Stimulated activated CD4-positive, alpha-beta T cell treated with anti-CD3 and anti-CD28 coated beads, Interleukin-2, amount 100 ng/mL, for 4 hours (primary cell): ENCODE measurements at places on chromosomes 6 and 20.

- no peak for DNase-seq
Measured at GRCh38 chr20:38298768-38299288, 5.1 kb upstream of the BPI start.

- DNase-seq: no peak
Measured at GRCh38 chr6:139881728-139882211, 507.3 kb upstream of the CITED2 start.

DNA sequence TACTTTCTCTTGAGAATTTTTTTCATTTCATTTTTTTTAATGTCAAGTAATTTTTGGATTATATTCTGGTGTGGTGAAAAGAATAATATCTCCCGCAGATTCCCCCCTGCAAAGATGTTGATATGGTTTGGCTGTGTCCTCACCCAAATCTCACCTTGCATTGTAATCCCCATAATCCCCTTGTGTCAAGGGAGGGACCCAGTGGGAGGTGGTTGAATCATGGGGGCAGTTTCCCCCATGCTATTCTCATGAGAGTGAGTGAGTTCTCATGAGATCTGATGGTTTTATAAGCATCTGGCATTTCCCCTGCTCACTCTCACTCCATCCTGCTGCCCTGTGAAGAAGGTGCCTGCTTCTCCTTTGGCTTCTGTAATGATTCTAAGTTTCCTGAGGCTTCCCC lies 58.7 kb upstream of the PMEPA1 start:
- no peak for DNase-seq

GRCh38 chr6:63352544-63353285 lies 32.9 kb upstream of the LGSN start:
- no peak for DNase-seq

- no peak for DNase-seq
Measured at GRCh38 chr20:17816804-17817587, 117.2 kb downstream of the BANF2 start.

DNA sequence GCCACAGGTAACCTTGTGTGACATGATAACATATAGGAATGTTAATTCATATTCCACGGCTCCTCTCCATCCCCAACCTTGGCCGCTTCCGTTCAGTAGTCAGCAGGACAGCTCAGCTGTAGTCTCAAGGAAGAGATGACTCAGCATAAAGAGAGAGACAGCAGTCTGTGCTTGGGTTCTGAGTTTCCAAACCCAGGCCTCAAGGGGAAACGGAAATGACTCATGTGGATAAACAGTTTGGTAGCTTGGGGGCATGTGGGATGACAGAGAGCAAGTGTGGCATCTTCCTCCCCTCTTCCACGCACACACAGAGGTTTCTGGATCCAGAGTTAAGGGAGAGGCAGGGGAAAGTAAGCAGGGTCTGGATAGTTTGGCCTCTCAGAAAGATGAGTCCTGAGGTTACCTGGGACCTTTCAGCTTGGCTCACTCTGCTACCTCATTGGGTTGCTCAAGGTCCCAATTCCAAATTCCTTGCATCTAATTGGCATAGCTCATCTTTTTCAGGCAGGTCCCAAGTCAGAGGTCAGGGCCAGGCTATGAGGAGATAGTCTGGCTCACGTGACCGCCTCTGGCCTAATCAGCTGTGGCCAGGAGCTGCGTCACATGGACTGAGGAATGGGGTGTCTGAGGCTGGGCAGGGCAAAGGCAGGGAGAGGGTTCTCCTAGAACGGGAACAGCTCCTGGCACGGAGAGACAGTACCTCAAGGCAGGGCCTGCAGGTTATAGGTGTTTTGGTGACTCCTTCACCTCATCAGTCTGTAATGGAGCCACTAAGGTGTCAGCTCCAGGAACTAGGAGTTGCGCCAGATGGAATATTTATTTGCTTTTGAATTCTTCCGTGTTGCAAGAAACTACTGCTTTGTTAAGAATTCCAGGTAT lies 36.5 kb upstream of the MLN start:
- peak; percentile 29 for DNase-seq

GRCh38 chr6:25016014-25016720 lies 80.4 kb upstream of the RIPOR2 start:
- DNase-seq: no peak

DNA sequence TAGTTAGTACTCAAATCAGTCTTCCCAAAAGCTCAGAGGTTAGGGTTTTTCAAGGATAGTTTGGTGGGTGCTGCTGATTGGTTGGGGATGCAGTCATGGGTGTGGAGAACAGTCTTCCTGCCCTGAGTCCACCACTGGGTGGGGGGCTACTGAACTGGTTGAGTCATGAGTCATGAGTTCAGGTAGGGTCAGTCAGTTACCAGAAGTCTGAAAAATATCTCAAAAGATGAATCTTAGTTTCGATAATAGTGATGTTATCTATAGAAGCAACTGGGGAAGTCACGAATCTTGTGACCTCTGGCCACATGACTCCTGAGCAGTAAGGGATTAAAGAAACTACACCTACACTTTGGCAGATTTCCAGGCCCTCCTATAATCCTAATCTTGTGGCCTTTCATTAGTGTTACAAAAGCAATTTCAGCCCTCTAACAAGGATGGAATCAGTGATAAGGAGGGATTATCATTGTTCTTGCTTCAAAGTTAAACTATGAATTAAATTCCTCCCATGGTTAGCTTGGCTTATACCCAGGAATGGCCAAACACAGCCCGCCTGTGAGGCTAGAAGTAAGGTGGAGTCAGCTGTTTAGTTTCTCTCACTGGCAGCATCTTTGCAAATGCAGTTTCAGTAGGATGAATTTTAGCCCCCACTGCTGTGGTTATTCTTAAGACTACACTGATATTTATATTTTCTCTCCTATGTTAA lies 33.3 kb upstream of the NKAIN2 start:
- no peak for DNase-seq

DNA sequence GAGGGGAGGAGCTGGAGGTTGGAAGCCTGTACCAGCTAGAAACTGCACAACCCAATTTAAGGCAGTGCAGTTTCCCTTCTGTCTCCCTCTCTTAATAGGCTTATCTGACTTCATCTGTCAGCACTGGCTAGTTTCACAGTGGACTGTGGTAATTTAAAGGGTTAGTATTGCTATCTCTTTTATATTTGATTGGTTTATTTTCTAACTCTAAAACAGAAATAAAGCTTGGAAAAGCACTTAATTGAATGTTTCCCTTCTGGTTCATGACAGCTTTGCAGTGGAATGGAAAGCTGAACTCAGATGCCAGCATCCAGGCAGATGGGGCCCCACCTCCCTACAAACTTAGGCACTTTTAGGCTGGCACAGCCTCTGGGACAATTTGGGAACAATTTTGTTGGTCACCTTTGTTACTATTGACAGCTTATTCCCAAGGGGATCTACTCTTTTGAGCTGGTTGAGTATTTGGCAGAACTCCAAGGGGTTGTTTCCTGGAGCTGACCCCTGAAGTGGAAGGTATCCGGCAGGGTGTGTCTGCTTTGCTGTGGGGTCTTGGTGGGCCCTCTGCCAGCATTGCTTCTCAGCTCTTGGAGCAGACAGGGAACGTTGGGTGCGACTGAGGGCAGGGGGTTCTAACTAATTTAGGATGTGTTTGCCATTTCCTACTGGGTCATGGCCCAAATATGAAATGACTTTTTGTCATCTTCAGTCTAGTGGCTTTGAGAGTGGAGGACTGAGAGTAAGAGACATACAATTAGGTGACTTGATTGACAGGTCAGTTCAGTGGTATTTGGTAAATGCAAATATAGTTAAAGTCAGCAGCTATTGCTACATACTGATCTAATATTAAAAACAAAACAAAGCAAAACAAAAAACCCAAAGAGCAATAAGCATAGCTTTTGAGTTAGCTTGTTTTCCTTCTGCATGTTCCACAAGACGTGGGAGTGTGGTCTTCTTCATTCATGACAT lies 9.3 kb downstream of the SH3BGRL2 start:
- no peak for DNase-seq

- no peak for DNase-seq
Measured at GRCh38 chr20:58702161-58702510, 9.5 kb downstream of the NPEPL1 start.

GRCh38 chr20:57891014-57891413 lies 181.2 kb upstream of the PMEPA1 start:
- DNase-seq: no peak

GRCh38 chr6:148770408-148771211 lies 23.8 kb downstream of the UST start:
- DNase-seq: no peak

DNA sequence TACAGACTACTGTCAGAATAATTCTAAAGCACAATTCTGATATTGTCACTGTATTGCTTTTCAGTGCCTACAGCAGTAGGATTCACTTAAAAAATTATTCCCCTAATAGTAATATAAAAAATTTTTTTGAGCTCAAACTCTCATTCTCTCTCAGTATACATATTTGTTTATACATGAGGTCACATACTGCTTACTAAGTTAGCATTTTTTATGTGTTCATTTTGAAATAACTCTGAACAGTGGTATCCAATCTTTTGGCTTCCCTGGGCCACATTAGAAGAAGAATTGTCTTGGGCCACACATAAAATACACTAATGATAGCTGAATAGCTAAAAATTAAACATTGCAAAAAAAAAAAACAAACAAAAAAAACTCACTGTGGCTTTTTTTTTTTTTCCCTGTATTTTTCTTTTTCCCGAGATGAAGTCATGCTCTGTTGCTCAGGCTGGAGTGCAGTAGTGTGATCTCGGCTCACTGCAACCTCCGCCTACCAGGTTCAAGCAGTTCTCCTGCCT lies 38.6 kb downstream of the ASXL1 start:
- no peak for DNase-seq

- peak; percentile 47 for DNase-seq
Measured at GRCh38 chr20:51542033-51542570, 417 bp downstream of the NFATC2 start.

GRCh38 chr6:8506126-8506525 lies 70.8 kb upstream of the SLC35B3 start:
- DNase-seq: no peak
